ENCODE measurements at places on chromosomes 13 and 19.

- H3K4me1 ChIP-seq = no peaks in the 10 kb centered on the region
- H3K4me3 ChIP-seq = no peak overlapping the region
- H3K27ac ChIP-seq = no peak overlapping the region
- no peaks in the 10 kb centered on the region for H3K27me3 ChIP-seq
- no peaks in the 10 kb centered on the region for H3K36me3 ChIP-seq
Measured at GRCh38 chr13:31074756-31075155, 86.9 kb downstream of the HSPH1 start.

GRCh38 chr13:112958127-112958989 lies 10.7 kb upstream of the MCF2L start:
- H3K4me3 ChIP-seq = no peak overlapping the region
- H3K4me1 ChIP-seq = peaks cover 29% of the 10 kb centered on the region
- H3K36me3 ChIP-seq = no peaks in the 10 kb centered on the region
- H3K27ac ChIP-seq = peak overlapping the region; percentile 59
- DNase-seq = no peak

DNA sequence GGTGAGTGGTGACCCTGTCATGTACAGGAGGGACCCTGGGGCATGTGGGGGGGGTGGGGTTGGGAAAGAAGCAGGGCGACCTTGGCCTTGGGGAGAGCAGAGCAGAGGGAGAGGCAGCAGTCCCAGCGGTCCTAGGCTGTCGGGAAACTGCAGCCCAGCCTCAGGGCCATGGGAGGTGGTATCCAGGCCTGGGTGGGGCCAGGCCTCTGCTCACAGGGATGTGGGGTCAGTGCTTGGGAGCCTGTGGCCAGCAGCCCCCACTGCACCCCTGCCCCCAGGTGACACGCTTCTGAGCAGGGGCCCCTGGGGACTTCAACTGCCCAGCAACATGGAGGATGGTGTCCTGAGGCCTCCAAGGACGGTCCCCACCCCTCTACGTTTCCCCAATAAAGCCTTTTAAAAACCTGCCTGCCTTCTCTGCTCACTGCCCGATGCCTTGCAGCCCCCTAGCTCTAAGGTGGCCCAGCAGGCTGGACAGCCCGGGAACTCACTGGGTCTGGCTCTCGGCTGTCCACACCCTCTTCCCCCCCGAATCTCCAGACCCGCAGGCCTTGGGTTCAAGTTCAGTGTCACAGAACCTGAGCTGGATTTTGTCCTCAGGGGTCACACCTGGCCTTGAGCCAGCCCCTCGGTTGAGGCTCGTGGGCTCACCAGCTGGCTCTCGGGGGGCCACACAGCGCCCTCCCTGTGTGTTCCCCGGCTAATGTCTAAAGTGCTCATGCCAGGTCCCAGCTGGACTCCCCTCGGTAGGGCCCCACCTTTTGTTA lies 6.9 kb downstream of the PNKP start:
- H3K4me3 ChIP-seq = no peak overlapping the region
- no peak for DNase-seq

DNA sequence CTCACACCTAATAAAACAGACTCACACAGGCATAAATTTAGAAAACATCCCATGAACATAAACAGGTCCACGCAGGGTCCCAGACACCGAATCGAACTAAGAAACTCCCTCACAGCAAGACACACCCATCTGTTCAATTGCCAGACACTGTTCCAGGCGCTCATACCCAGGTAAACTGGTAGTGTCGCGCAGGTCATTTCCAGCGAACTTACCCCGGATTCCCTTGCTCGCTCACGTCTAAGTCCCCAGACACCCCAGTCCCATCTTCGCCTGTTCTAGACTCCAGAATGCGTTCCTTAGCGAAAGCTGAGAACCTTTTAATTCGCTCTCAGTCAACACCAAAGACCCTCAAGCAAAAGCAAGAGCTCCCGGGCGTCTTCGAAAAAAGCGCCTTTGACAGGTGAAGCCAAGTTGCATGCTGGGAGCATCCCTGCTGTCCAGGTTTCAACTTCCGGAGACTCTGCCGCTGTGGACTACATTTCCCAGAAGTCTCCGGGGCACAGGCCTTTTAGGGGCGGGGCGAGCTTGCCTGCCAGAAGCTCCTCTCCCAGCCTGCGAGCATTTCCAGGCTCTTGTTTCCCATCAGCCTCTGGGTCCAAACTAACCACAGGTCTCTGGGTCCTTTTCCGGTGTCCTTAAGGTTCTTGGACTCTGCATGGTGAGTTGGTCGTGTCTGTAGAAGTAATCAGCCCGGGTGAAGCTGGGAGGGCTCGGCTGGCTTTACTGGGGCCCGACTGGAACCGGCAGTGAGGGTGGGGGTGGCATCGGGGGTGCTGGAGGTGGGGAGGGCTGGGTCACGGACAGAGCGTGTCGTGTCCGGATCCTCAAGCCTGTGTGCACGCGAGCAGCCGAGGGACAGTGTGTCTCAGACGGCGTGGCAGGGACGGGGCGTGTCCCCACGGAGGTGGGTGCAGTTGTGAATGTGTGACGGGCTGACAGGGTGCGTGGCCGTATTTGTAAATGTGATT lies at the start of gene ZNF283:
ZNF283 (plus strand) TSS at position 535 of the 968 bp plus-strand sequence. CDS start 6,184 bp downstream, outside the sequence.
- DNase-seq = peak; percentile 92
- peak within 1 kb of the TSS; percentile 68 for H3K4me3 ChIP-seq
- peaks cover 26% of the 10 kb centered on the region for H3K36me3 ChIP-seq
- no peaks in the 10 kb centered on the region for H3K27me3 ChIP-seq

GRCh38 chr19:49468746-49469447 lies 5.1 kb upstream of the FLT3LG start:
- peak; percentile 85 for DNase-seq
- H3K4me3 ChIP-seq = no peak overlapping the region
- H3K36me3 ChIP-seq = no peaks in the 10 kb centered on the region
- peaks cover 9% of the 10 kb centered on the region for H3K4me1 ChIP-seq
- H3K27ac ChIP-seq = no peak overlapping the region

GRCh38 chr19:40360708-40361241 lies 12.3 kb downstream of the PLD3 start:
- H3K27ac ChIP-seq = peak overlapping the region; percentile 51
- no peaks in the 10 kb centered on the region for H3K36me3 ChIP-seq
- H3K27me3 ChIP-seq = no peaks in the 10 kb centered on the region
- H3K4me3 ChIP-seq = no peak overlapping the region
- peaks cover 29% of the 10 kb centered on the region for H3K4me1 ChIP-seq

- no peaks in the 10 kb centered on the region for H3K27me3 ChIP-seq
- no peak for DNase-seq
- H3K36me3 ChIP-seq = peaks cover 36% of the 10 kb centered on the region
- no peak overlapping the region for H3K4me3 ChIP-seq
Measured at GRCh38 chr19:35738021-35738886, 4.0 kb downstream of the IGFLR1 start.

DNA sequence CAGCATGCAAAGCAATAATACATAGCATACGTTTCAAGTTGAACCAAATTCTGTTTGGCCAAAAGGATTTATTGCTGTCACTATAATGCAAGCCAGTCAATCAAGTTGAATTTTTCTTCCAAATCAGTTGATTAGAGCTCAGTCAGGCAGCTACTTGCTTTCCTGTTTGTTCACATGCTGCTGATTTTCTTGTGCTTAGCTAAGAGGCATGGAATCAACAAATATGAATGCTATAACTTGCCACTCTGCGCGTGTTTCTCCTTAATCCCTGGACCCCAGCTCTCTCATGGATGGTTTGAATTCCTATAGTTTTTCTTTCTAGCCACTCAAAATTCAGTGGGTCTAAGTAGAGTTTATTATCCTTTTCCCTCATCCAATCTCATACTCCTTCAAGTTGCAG lies 311.3 kb downstream of the KLF5 start:
- no peak overlapping the region for H3K4me3 ChIP-seq
- no peaks in the 10 kb centered on the region for H3K4me1 ChIP-seq
- H3K27me3 ChIP-seq = no peaks in the 10 kb centered on the region

DNA sequence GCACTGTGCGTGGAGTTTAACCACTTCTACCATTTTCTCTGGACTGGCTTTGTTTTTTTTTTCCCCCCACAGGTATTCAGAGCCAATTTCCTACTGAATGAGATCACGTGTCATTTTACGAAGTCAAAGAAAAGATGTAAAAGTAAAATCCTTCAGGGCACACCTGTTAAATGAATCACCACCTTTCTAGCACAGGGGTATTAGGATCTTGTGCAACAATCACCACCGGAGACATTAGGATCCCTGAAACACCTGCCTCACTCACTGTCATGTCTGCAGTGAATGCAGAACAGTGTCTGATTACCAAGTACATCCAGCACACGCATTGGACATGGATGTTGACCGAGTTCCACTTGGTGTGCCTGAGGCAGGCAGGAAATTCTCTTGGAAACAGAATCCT lies 17.2 kb downstream of the BRD4 start:
- no peak for DNase-seq
- no peak overlapping the region for H3K4me3 ChIP-seq
- H3K27me3 ChIP-seq = no peaks in the 10 kb centered on the region
- peaks cover 8% of the 10 kb centered on the region for H3K36me3 ChIP-seq

DNA sequence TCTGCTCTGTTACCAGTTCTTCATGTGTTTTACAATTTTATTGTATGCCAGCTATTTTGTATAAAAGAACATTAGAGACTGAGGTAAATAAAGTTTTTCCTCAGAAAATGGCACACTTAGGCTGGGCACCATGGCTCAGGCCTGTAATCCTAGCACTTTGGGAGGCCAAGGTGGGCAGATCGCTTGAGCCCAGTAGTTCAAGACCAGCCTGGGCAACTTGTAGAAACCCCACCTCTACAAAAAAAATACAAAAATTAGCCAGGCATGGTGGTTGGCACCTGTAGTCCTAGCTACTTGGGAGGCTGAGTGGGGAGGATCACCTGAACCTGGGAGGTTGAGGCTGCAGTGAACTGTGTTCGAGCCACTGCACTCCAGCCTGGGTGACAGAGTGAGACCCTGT lies 32.0 kb downstream of the CCDC8 start:
- peaks cover 78% of the 10 kb centered on the region for H3K36me3 ChIP-seq
- H3K27ac ChIP-seq = no peak overlapping the region
- no peak for DNase-seq
- H3K4me1 ChIP-seq = no peaks in the 10 kb centered on the region
- H3K27me3 ChIP-seq = no peaks in the 10 kb centered on the region
- H3K4me3 ChIP-seq = no peak overlapping the region

DNA sequence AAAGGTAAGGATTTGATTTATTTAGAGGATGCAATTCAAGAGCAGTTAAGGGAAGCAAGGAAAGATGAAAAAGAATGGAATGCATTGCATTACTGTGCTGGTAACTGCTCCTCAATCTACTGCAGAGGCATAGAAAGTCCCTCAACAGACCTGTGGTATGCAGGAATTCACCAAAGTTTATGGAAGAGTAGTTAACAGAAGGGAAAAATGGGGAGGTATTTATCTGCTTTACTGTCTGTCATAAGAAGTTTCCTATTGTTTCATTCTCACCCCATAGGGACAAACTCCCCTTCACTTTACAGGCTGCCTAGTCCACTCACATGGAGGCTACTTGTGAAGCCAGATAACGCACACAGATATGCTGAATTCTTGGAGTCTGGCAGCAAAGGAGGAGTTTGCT lies 354.9 kb upstream of the SPRY2 start:
- H3K4me3 ChIP-seq = no peak overlapping the region
- no peaks in the 10 kb centered on the region for H3K36me3 ChIP-seq
- H3K27ac ChIP-seq = no peak overlapping the region
- H3K27me3 ChIP-seq = no peaks in the 10 kb centered on the region

DNA sequence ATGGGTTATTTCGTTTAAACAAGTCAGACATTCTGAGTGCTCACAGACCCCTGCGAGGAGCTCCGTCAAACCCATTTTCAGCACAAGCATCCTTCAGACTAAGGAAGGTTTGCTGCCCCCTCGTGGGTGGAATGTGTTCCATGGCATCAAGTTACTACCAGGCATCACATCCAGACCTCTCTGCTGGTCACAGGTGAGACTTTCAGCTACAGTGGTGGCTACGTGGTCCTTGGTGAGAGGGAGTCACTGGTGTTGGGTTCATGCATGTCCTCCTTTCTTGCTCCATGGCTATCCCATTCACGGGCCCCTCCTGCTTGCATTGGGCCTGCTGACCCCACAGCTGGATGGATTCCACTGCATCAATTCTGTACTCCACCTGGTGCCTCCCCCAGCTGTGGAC lies 9.1 kb upstream of the LILRB5 start:
- H3K4me1 ChIP-seq = no peaks in the 10 kb centered on the region
- H3K4me3 ChIP-seq = no peak overlapping the region
- no peak overlapping the region for H3K27ac ChIP-seq
- DNase-seq = peak; percentile 81
- peaks cover 6% of the 10 kb centered on the region for H3K27me3 ChIP-seq

- no peak for DNase-seq
- H3K27ac ChIP-seq = no peak overlapping the region
- peaks cover 93% of the 10 kb centered on the region for H3K36me3 ChIP-seq
- no peaks in the 10 kb centered on the region for H3K27me3 ChIP-seq
Measured at GRCh38 chr19:38494379-38494778, 60.9 kb downstream of the RYR1 start.

GRCh38 chr19:10009714-10010224 lies 535 bp downstream of the COL5A3 start:
- no peak overlapping the region for H3K4me3 ChIP-seq
- peaks cover 19% of the 10 kb centered on the region for H3K4me1 ChIP-seq
- H3K36me3 ChIP-seq = no peaks in the 10 kb centered on the region
- DNase-seq = no peak
- H3K27ac ChIP-seq = no peak overlapping the region

- no peaks in the 10 kb centered on the region for H3K27me3 ChIP-seq
- no peaks in the 10 kb centered on the region for H3K36me3 ChIP-seq
- no peak for DNase-seq
- H3K27ac ChIP-seq = no peak overlapping the region
Measured at GRCh38 chr19:23539499-23539898, 144.2 kb upstream of the ZNF91 start.

- peak; percentile 62 for DNase-seq
- 0 out of 2 replicates have a peak, but pooled peaks cover under 1% of the 10 kb centered on the region for H3K27me3 ChIP-seq
- peak within 1 kb of the TSS; percentile 77 for H3K4me3 ChIP-seq
Measured at GRCh38 chr19:41882568-41883462, at the start of gene ARHGEF1. TSS of gene ARHGEF1 (plus strand) at chr19:41883184. CDS start at chr19:41888083, 4,899 bp downstream.

- no peaks in the 10 kb centered on the region for H3K4me1 ChIP-seq
- no peaks in the 10 kb centered on the region for H3K27me3 ChIP-seq
Measured at GRCh38 chr19:37941782-37942515, 34.9 kb downstream of the SIPA1L3 start.

GRCh38 chr13:39455521-39456175 lies 147.3 kb downstream of the LHFPL6 start:
- no peak for DNase-seq
- no peak overlapping the region for H3K27ac ChIP-seq
- no peaks in the 10 kb centered on the region for H3K36me3 ChIP-seq
- H3K4me1 ChIP-seq = peaks cover 21% of the 10 kb centered on the region
- H3K4me3 ChIP-seq = no peak overlapping the region

- H3K27me3 ChIP-seq = no peaks in the 10 kb centered on the region
- H3K36me3 ChIP-seq = no peaks in the 10 kb centered on the region
- no peak overlapping the region for H3K4me3 ChIP-seq
Measured at GRCh38 chr13:100396776-100397175, 191.8 kb downstream of the GGACT start.

DNA sequence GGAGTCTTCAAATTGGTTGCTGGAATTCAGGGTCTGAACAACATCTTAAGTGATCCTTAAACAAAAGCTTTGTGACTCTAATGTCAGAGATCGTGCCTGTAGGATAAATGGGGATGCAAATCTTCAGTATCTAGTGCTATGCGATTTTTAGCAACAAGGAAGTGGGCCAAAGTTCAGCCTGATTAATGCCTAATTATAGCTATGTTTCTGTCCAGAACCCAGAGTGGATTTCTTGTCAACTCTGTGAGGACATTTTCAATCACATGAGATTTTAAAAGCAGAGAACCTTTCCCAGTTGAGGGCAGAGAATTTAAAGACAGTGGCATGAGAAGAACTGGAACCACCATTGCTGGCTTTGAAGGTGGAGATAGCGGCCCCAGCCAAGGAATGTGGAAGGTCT lies 84.3 kb upstream of the PCDH9 start:
- H3K4me1 ChIP-seq = no peaks in the 10 kb centered on the region
- H3K36me3 ChIP-seq = no peaks in the 10 kb centered on the region
- DNase-seq = no peak
- no peak overlapping the region for H3K27ac ChIP-seq
- no peak overlapping the region for H3K4me3 ChIP-seq
- H3K27me3 ChIP-seq = no peaks in the 10 kb centered on the region
